ENCODE measurements at places on chromosomes 6 and 20. TPM values are rescaled to one million over a fixed set of nuclear protein-coding genes. Genes with fewer than 3 reads are reported as not detected.

Gene JPH2
- 1.0 TPM for total RNA-seq

- H3K4me1 ChIP-seq = peaks cover 20% of the 10 kb centered on the region
- peak; percentile 39 for DNase-seq
- peaks cover 5% of the 10 kb centered on the region for H3K36me3 ChIP-seq
- peak overlapping the region; percentile 82 for H3K27ac ChIP-seq
These were observed 646 bp downstream of the HMGA1 start for GRCh38 chr6:34237316-34237721.

DNA sequence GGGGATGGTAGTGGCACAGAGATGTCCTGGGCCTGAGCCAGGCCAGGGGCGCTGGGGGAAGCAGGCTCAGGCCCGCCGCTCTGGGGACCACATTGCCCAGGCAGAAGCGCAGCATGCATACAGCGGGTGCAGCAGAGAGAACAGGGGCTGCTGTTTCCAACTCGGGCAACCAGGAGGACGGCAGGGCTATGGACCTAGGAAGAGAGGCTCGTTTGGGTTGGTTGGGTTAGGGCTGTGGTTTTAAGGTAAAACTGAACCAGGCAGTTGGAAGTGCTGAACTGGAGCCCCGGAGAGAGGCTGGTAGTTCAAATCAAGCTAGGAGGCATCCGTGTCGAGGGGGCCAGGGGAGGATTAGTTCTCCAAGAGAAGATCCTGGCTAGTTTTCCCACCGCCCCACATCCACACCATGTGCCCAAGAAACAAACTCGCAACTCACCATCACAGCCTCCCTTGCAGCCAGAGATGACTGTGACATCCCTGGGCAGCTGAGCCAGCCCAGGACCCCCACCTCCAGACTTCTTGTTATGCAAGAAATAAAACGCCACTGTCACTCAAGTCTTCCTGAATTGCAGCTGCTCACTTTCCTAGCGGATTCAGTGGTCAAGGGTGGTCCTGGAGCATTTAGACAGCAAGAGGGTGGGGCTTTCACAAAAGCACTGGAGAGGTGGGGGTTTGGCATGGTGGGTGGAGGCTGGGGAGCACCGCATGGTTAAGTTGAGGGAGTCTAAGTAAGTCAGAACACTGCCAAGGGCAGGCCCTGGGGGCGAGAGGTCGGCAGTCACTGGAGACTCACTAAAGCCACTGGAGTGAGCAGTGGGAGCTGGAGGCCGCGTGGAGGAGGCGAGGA, 161.2 kb downstream of the GRM4 start:
- no peak for DNase-seq
- H3K27ac ChIP-seq = no peak overlapping the region
- no peaks in the 10 kb centered on the region for H3K4me1 ChIP-seq
- H3K27me3 ChIP-seq = no peaks in the 10 kb centered on the region
- no peaks in the 10 kb centered on the region for H3K36me3 ChIP-seq
- H3K4me3 ChIP-seq = no peak overlapping the region

- peak; percentile 47 for DNase-seq
- peaks cover 55% of the 10 kb centered on the region for H3K27me3 ChIP-seq
- peaks cover 13% of the 10 kb centered on the region for H3K4me1 ChIP-seq
- no peak overlapping the region for H3K27ac ChIP-seq
These were observed 631 bp downstream of the MDGA1 start for GRCh38 chr6:37696841-37697662.

Gene CALHM5
- 0.26 TPM for total RNA-seq

DNA sequence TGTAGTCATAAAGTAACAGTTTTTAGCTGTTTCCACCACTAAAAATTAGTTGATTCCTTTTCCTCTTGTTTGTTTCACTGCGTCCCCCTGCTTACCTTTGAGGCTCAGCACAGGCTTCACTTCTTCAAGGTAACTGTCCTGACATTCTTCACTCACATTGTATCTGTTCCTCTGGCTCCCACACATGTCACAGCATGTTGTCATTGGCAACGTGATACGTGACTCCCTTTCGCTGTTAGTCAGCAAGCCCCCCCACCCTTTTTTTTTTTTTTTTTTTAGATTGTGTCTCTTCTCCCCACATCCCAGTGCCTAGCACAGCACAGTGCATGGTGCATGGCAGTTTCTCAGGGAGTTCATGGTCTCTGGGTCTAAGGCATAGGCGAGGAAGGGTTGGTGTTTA, 13.3 kb downstream of the VAPB start:
- H3K4me3 ChIP-seq = no peak overlapping the region
- H3K27me3 ChIP-seq = no peaks in the 10 kb centered on the region
- H3K4me1 ChIP-seq = peaks cover 17% of the 10 kb centered on the region

Gene PDYN
- not detected for total RNA-seq

All from A673 (cell line).